ENCODE measurements at places on chromosomes 12 and 14. TPM values are rescaled to one million over a fixed set of nuclear protein-coding genes. Genes with fewer than 3 reads are reported as not detected.
A peak's percentile ranks its signal among the peaks of the same experiment; 100 is the strongest.

Gene TBX5
- not detected for total RNA-seq

DNA sequence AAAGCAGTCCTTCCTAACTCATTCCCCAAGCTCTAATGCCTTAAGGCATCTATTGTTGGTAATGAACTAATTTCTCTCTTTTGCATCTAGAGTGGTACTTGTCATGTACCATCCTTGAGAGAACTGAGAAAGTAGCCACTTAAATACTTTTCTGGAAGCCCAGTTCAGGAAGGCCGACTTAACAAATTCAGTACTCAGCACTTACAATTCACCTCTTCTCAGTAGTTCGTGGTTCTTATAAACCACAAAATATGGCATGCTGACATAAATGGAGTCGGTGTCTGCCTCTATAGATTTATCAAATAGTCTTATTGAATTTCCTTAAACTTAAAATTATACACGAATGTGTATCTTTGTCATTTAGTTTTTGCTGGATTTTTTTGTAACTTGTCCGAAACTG lies 9.4 kb upstream of the COCH start:
- no peak for DNase-seq

DNA sequence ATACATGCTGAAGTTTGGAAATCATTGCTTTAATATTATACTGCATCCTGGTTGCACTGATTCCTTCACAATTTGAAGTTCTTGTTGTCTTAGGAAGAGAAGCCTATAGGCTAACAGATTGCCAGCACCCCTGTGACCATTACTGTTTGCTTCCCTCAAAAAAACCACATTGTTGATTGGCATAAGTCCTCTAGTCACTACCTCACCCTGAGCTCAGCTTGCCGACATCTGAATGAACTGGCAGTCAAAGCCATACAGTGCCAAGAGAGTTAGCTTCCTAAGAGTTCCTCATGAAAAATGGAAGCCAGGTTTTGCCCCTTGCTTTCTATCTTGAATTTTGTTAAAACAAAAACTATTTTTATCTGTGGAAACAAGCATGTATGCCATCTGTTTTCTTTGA lies 276.1 kb downstream of the SYT1 start:
- DNase-seq, result no peak

DNA sequence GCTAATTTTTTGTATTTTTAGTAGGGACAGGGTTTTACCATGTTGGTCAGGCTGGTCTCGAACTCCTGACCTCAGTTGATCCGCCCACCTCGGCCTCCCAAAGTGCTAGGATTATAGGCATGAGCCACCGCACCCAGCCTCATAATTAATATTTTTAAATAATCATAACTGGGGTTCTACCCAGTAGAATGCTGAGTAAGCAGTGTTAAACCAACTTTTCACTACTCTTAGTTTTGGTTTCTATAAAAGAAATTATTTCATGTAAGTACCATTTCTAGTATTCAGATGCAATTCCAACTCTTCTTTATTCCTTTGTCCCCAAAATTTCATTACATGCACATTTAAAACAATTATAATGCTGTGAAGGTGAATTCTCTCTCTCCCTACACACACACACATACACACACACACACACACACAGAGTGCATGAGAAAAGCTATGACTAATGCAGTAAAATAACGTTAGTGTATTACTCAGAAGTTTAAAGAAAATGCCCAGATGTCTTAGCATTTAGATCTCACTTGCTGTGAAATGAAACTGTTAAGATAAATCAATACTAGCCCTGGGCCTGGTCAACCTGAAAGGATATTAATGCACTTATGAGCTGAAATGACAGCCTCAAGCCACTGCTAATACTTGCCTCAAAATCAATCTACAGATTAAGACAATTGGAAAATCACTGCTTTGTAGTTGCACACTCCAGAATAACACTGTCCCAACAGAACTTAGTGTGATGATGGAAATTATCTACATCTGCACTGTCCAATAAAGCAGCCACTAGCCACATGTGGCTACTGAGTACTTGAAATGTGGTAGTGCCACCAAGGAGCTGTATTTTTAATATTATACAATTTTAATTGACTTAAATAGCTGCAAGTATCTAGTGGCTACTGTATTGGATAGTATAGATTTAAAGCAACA lies 36.0 kb downstream of the PTPN21 start:
- DNase-seq, result no peak

DNA sequence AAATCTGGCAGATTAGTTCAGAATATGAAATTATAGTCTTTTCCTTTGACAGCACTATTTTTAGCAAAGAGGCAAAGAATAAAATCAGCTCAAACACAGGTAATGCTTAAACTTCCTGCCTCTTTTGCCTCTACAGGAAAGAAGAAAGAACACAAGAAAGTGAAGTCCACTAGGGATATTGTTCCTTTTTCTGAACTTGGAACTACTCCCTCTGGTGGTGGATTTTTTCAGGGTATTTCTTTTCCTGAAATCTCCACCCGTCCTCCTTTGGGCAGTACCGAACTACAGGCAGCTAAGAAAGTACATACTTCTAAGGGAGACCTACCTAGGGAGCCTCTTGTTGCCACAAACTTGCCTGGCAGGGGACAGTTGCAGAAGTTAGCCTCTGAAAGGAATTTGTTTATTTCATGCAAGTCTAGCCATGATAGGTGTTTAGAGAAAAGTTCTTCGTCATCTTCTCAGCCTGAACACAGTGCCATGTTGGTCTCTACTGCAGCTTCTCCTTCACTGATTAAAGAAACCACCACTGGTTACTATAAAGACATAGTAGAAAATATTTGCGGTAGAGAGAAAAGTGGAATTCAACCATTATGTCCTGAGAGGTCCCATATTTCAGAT lies 17.4 kb downstream of the TMPO start:
- no peak for DNase-seq

GRCh38 chr14:55133416-55133815 lies 4.4 kb downstream of the LGALS3 start:
- DNase-seq, result no peak

- DNase-seq, result no peak
Observed at GRCh38 chr14:101027291-101027690, 123.8 kb upstream of the RTL1 start.

DNA sequence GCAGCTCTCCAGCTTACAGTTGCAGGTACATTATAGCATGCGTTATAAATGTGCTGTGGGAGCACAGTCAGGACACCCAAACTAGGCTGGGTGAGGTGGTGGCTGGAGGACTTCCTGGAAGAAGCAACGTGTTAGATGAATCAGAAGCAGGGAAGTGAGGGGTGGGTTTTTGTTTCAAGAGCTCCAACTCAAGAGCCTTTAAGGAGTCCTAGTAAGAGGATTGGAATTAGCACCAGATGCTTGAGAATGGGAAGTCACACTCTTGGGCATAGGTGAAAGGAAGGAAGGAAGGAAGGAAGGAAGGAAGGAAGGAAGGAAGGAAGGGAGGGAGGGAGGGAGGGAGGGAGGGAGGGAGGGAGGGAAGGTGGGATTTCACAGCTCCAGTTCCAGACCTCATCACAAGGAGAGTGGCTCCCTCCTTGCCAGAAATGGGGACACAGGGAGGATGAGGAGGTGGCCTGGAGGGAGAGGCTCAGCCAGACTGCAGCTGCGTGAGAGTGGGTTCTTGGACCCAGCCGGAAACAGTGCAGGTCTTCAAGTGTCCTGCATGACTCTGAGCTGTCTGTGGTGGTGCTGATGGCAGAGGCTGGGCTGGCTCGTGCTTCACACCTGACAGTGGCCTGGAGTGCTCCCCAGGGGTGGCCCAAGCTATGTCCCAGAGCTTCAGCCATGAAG lies 115.7 kb upstream of the GSC start:
- DNase-seq, result no peak

DNA sequence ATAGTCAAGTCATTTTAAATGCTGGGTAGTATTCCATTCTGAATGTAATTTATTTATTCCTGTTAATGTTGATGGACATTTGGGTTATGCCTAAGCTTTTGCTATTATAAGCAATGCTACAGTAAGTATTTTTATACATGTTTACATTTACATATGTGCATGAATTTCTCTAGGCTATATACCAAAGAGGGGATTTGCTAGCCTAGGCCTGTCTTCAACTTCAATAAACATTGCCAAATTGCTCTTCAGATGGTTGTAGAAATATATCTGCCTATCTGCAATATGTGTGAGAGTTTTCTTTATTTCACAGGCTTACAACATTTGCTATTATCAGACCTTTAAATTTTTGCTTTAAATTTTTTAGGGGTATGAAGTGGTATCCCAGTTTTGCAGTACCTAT lies 87.0 kb downstream of the MIPOL1 start:
- no peak for DNase-seq

Gene TSPAN19
- not detected for total RNA-seq

DNA sequence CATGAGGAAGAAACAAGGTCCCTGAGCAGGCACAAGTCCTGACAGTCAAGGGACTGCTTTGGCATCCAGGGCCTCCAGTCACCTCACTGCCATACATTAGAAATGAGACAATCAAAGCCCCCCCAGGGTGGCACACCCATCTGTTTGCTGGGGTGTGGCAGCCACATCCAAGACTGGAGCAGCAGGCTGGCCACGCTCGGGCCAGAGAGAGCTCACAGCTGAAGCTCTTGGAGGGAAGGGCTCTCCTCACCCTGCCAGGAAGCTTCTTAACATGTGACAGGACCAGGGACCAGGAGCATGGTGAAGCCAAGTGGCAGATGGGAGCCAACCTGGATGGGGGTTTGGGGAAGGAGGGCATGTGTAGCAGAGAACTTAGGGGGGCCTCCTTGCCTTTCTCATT lies 10.0 kb downstream of the CACNB3 start:
- DNase-seq, result no peak

DNA sequence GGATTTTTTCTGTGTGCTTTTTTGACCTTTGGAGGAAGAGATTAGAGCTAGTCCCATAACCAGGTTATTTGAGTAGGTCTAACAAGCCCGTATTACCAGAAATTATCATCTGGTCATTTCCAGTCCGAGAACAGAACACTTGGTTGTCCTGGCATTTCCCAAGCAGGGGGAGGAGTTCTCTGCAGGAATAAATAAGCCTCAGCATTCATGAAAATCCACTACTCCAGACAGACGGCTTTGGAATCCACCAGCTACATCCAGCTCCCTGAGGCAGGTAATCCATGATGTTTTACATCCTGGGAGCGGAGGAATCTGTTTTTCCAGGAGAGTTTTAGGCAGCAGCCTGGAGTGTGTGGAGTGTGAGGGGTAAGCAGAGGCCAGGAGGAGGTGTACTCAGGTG lies at the start of gene SERPINA3:
SERPINA3 (plus strand) TSS at position 218 of the 400 bp plus-strand sequence. CDS start 2,051 bp downstream, outside the sequence.
- DNase-seq, result no peak

Gene LHX5
- total RNA-seq, result not detected

DNA sequence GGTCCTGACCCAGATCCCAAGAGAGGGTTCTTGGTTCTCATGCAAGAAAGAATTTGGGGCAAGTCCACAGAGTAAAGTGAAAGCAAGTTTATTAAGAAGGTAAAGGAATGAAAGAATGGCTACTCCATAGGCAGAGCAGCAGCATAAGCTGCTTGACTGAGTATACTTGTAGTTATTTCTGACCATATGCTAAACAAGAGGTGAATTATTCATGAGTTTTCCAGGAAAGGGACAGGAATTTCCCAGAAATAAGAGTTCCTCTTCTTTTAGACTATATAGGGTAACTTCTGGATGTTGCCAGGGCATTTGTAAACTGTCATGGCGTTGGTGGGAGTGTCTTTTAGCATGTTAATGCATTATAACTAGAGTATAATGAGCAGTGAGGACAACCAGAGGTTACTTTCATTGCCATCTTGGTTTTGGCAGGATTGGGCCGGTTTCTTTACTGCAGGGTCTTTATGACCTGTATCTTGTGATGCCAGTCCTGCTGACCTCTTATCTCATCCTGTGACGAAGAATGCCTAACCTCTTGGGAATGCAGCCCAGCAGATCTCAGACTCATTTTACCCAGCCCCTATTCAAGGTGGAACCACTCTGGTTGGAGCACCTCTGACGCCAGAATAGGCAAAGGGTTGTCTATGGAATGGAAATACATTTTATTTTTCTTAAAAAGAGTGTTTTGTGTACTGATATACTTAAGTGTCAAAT lies 113.8 kb downstream of the OTOGL start:
- DNase-seq, result no peak

Gene KRT74
- not detected for total RNA-seq

DNA sequence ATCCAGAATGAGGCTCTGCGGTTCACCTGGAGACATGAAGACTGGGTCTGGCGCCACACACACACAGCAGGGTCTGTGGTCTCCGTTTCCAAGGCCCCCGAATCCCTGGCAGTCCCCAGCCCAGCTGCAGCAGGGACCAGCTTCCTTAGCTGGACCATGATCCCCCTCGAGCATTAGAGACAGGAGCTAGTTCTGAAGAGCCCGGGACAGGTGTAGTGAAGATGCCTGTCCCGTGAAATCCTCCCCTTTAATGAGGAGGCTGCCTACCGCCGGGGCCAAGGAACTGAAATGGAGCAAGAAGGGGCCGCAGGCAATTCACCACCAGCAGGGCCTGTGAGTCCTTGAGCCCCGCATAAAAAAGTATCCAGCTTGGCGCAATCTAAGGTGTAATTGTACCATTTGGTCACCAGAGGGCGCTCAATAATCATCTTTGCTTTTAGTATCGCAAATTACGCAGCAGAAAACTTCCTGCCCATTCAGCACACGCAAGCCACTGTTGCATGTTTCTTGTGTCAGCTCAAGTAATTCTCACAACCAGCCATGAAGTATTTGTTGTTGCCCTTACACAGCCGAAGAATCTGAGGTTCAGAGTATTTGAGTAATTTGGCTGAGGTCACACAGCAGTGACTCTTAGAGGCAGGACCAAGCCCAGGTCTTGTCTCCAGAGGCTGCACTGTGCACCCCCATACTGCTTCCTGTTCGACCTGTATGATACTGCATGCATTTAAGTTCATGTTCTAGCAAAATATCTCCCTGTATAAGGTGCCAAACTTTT lies 54.3 kb upstream of the PPP2R5C start:
- DNase-seq, result peak; percentile 53

Gene SMIM41
- not detected for total RNA-seq

Gene APOF
- total RNA-seq, result not detected

- no peak for DNase-seq
Observed at GRCh38 chr12:64139021-64139420, 83.1 kb downstream of the KICS2 start.

Gene TAS2R7
- total RNA-seq, result not detected

Gene KRT8
- total RNA-seq, result 0.57 TPM

Gene ASIC1
- total RNA-seq, result 2.9 TPM

- peak; percentile 77 for DNase-seq
Observed at GRCh38 chr14:21106498-21107282, 5.8 kb downstream of the TMEM253 start.

Gene GYS2
- total RNA-seq, result not detected

DNA sequence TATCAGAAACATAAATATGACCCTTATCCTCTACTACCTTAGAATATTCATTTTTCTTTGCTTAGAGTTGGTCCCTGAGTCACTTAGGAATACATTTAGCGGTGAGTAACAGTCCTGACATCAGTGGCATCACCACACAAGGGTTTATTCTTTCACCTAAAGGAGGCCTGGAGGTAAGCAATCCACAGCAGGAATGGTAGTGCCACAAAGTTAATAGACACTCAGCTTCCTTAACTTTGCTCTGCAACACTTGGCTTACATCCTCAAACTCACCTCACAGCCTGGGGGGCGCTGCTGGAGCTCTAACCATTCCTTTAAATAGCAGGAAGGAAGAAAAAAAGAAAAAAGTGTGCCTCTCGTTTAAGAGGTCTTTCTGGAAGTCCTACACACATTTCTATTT lies 29.1 kb downstream of the BBOF1 start:
- no peak for DNase-seq

Gene SOCS2
- 5.3 TPM for total RNA-seq

- DNase-seq, result no peak
Observed at GRCh38 chr12:108567406-108568337, 5.3 kb downstream of the ISCU start.

- DNase-seq, result no peak
Observed at GRCh38 chr12:55845361-55845760, 2.6 kb upstream of the MMP19 start.

GRCh38 chr12:26088998-26089397 lies 35.8 kb downstream of the BHLHE41 start:
- no peak for DNase-seq

GRCh38 chr12:6354495-6355393 lies 12.9 kb upstream of the TNFRSF1A start:
- DNase-seq, result no peak

Data from CD8-positive, alpha-beta T cell (primary cell).